ENCODE measurements at places on chromosomes 5 and 9.

DNA sequence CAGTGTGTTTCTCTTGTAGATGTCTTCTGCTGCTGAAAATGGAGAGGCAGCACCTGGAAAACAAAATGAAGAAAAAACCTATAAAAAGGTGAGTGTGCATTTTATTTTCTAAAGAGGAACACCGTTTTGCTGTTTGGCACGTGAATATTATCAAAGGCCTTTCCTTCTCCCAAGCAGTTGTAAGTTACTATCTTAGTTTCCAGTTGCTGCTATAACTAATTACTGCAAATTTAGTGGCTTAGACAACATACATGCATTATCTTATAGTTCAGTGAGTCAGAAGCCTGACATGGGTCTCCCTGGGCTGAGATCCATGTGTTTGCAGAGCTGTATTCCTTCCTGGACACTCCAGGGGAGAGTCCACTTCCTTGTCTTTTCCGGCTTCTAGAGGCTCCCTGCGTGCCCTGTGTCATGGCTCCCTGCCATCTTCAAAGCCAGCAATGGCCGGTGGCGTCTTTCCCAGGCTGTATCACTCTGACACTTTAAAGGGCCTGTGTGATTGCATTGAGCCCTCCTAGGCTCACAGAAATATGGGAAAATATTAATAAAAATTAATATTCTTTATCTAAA, 117.6 kb downstream of the PIP5K1B start:
- DNase-seq: no peak

DNA sequence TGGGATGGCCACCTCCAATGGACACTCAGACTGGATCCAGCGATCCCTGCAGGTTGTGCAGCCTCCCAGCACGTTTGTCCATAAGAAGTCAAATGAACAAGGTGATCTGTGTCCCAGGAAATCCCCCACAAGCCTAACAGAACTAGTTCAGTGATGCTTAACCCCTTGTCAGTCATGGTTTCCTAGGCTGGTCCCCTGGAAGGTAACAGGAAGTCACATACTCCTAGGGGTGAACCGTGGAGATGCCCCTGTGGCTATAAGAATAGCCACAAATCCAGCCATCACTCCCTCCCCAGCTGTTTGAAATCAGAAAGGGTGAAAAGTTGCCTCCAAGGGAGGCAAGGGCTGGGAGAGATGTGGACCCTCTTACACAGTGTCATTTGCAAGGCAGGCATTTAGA, 22.5 kb downstream of the PAX5 start:
- no peak for DNase-seq

DNA sequence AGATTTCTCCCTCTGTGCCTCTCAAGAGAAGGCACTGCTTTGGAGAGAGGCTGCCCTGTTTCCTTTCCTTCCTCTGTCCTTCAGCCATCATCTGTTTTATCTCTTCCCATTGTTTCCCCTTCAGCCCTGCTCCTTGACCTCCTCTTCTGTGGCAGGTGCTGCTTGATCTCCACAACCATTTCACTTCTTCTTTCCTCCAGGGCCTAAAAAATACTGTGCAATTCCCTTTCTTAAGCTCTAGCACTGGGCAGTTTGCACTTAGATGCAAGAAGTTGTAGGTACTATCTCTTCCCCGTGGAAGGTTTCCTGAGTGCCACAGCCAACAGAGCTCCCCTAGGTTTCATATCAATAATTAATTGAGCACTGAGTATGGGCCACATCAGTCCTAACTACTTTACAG, 8.8 kb upstream of the ADRB2 start:
- DNase-seq: no peak

- DNase-seq: no peak
Measured at GRCh38 chr5:80216753-80217596, 38.9 kb downstream of the SERINC5 start.

DNA sequence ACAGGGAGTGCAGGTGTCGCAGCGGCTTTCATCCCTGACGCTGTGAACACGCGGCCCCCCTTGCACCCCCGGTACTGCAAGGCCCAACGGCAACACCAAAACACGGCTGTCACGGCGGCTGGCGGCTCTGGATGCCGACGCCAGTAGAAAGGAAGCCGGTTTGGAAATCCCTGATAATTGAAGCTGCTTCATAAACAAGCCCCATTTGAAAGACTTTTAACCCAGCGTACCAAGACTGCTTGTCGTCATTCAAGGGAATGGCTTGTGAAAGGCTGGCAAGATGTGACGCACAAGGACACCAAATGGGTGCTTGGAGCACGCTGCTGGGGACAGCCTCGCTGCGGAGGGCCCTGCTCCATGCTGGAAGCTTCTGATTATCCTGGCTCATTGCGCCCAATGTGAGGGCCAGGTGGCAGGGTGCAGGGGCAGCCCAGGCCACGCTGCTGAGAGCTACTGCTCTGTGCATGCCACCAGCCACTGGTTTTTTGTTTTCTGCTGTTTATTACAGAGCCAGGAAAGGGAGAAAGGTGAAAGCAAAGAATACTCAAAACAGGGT, 63.1 kb downstream of the GTF3C4 start:
- no peak for DNase-seq

DNA sequence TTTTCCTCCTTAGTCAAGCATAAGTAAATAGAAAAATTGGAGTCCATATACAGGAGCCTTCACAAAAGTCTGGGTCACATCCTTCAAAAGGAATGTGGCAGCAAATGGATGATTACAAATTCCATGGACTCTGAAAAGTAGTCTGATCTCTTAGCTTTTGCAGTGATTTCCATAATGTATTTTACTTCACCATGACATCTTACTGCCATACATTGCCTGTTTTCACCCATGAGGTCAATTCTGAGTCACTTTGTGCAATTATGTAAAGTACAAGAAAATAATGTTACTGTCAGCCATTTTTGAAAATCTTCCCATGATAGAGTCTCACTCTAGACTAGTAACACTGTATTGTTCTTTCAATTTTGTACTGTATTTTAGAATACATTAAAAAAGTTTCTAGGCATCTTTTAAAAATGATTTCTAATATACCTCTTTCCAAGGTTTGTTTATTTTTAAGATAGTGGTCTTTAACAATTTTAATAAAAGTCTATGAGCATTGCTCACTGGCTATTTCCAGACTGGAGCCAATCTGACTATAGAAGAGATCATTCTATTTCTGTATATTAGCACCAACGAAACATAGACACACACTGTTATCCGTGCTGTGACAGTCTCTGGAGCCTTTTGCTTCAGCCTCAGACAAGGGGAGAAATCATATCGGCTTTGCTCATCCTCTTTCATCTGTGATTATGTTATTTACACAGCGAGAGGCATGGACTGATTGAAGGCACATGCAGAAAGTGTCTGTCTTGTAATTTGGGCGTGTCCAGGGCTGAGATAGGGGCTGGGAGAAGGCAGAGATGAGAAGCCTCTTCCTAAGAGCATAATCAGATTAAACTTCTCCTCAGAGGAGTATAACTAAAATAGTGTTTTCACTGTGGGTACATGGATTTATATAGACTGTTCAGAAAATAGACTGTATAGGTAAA, 22.9 kb upstream of the ACTBL2 start:
- DNase-seq: no peak

DNA sequence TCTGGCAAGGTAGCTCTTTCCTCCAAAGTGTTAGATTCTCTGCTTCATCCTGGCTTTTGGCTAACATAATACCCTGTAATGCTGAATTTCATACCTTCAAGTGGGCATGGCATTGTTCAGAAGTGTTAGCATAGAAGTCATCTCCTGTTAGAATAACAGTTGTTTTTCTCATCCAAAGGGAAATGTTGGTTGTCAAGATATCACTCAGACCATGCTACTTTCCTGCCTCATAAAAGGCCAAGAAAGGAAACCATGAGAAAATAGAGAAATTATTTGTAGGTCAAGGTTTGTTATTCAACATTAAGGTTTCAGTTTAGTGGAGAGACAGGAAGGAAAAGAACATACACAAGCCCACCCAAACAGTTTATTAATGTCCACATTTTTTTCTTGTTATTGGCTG, 472.5 kb downstream of the ARHGEF28 start:
- no peak for DNase-seq

- DNase-seq: no peak
Measured at GRCh38 chr5:52807723-52808122, 20.0 kb downstream of the ITGA1 start.

DNA sequence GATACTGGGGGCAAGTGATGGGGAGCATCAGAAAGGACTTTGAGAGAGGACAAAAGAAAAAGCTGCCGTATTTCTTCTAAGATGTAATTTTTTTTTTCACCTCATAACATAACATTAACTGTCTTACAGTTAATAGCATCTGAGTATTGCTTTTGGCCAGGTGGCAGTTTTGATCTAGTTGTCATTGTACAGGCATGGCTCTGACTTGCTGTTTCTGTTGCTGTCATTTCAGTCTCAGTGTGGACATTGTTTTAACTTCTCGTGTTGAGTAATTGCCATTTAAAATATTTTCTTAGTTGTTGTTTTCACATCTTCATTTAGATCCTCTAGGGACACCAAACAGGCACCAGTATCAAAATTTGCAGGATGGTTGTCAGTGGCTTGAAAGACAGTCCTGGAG, 12.4 kb downstream of the SMAD5 start:
- DNase-seq: no peak

DNA sequence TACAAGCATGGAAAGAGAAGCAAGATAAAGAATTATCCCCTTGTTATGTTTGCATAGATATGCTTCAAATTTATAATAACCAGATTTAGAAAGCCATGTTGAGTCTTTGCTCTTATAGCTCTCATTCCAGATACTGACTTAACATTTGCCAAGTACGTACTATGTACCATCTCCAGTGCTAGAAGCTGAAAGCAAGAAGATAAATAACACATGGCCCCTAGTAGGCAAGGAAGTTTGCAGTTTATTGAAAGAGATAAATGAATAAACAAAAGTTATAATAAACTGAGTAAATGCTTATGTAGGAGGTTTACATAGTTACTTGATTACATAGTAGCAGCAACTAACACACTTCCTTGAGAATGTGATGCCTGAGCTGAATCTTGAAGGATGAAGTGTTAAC, 628.4 kb downstream of the HINT1 start:
- DNase-seq: no peak

DNA sequence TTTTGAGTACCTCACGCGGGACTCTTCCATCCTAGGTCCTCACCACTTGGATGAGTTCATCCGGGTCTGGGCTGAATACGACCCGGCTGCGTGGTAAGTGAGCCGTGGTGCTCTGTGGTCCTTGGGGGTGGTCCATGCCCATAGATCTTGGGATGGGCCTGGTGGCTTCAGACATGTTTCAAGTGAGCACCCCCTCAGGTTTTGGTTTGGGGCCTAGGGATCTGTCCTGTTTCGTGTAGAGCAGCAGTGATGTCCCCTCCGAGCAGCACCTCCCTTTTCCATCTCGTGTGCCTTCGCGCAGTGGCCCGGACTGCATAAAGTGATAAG, 218.9 kb downstream of the CACNA1B start:
- no peak for DNase-seq

- no peak for DNase-seq
Measured at GRCh38 chr5:51439232-51439631, 56.0 kb downstream of the ISL1 start.

DNA sequence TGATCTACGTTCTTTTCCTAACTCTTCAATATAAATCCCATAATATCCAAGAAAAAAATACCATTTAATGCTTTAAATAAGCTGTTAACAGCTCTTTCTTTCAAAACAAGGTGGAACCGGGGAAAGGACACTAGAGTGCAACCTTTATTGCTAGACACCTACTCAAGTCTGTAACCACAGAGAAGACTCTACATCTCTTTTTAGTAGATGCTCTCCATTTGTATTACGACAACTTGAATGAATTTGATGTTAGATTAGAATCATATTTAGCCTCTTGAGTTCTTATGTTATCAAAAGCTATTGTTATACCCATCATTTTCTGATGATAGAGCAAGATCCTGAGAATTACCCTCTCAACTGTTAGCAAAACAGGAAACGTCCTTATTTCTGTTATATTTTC, 246.3 kb downstream of the MLLT3 start:
- no peak for DNase-seq

GRCh38 chr9:130846487-130847305, 11.6 kb downstream of the ABL1 start:
- no peak for DNase-seq

GRCh38 chr9:129674229-129674628, 8.8 kb downstream of the PRRX2 start:
- DNase-seq: no peak

- no peak for DNase-seq
Measured at GRCh38 chr5:178150977-178151734, 2.5 kb downstream of the NHP2 start.

- DNase-seq: no peak
Measured at GRCh38 chr9:136936645-136937170, 7.8 kb downstream of the FBXW5 start.

- no peak for DNase-seq
Measured at GRCh38 chr5:169009123-169009522, 291.8 kb downstream of the SLIT3 start.

- DNase-seq: no peak
Measured at GRCh38 chr5:144436007-144436406, 265.3 kb downstream of the KCTD16 start.

- no peak for DNase-seq
Measured at GRCh38 chr5:143695244-143695864, 116.6 kb upstream of the HMHB1 start.

- no peak for DNase-seq
Measured at GRCh38 chr5:78971998-78972397, 13.1 kb downstream of the ARSB start.

GRCh38 chr5:59471463-59471862, 422.1 kb downstream of the PDE4D start:
- DNase-seq: no peak

GRCh38 chr5:78671609-78672008, 23.0 kb upstream of the LHFPL2 start:
- DNase-seq: no peak

GRCh38 chr9:36132086-36132485, 4.4 kb upstream of the GLIPR2 start:
- DNase-seq: no peak

DNA sequence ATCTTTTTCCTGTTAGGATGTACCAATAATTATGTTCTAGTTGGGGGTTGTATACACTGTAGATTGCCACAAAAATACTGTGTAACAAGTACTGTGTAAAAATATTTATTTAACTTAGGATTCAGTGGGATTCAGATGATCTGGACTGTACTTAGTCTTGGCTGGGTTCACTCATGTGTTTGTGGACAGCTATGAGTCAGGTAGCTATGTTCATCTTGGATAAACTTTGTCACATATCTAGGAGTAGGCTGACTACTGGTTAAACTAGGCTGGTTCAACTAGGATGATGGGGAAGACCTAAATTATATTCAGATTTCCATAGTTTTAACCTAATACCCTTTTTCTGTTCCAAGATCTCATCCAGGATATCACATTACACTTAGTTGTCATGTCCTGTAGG, 32.1 kb upstream of the TNFSF15 start:
- no peak for DNase-seq

DNA sequence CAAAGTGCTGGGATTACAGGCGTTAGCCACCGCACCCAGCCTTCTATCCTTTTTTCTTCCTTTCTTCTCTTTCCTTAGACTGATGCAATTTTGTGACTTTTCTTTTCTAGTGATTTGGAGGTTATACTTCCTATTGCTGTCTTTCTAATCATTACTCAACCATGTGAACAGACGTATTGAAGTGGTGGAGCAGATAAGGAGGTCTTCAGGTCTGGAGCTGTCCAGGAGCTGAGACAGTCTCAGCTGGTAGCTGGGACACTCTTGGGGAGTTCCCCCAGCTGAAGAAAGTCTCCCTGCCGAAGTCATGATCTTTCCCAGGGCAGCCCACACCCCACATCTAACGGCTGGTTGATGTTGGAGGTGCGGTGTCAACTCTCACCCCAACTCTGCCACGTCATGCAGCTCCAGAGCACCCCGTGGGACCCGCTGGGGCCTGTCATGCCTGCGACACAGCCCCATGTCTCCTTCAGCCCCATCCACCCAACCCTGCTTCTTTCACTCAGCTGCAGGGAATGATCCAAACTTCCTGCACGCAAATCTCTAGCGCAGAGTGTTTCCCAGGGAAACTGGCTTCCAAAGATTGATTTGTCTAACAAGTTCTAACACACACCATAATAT, 41.1 kb downstream of the NSUN2 start:
- no peak for DNase-seq

All from left kidney (tissue), 8 donors.